ENCODE measurements at places on chromosomes 7 and 10.
A peak's percentile ranks its signal among the peaks of the same experiment; 100 is the strongest.

DNA sequence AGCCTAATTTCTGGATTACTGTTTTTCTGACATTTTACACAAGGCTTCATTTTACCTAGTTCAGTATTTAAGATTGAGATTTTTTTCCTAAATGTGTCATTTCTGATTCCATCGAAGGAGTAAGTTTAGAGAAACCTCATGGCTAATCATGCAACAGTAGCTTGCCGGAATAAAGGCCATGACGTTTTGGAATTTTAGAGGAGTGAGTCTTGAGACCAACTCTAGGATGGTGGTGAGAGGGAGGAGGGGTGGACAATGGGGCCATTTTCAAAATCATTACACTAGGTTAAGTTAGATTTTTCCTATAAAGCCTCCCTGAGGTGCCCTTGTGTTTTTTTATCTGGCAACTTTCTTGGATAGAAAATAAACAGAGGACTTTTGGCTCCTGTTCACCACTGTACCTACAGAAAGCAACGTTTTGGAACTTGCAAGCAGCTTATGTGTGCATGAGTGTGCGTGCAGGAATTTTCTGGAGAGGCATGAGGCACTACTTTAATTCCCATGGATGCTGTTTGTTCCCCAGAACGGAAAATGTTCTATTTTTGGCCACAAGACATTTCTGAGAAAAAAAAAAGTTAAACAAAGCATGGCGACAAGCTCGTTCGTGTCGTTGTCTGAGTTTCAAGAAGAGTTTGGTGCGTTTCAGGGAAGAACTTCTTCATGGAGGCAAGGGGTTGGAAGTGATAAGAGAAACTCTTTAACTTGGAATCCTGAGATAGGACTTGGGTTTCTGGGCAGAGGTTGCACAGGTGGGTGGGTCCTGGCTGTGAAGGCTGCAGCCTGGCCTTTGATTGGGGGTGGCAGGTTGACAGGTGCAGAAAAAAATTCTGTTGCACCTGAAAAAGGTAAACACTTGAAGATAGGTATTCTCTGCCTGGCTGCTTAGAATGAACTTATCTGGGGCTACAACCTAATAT lies 178.1 kb downstream of the PTEN start:
- DNase-seq = no peak

GRCh38 chr7:149828357-149829309 lies 9.5 kb upstream of the ZNF862 start:
- no peak for DNase-seq

DNA sequence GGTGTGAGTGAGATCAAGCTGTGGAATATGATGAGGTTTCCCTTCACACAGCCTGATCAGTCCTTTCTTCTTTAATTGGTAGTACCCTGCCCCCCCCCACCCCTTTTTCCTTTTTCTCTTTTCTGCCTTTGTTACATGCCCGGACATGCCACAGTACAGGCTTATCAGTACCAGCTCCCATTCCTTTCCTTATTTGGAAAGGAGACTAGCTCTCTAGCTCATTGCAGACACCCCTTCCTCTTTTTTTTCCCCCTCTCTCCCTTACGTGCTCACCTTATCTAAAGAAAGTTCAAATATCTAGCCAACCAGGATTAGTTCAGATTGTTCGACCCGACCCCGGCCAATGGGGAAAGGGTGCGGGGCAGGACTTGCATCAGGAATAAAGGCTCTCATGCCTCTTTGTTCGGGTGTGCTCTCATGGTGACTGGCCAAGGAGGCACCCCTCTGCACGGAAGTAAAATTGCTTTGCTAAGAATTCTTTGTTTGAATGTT lies 230.4 kb downstream of the ACTR3B start:
- DNase-seq = no peak

DNA sequence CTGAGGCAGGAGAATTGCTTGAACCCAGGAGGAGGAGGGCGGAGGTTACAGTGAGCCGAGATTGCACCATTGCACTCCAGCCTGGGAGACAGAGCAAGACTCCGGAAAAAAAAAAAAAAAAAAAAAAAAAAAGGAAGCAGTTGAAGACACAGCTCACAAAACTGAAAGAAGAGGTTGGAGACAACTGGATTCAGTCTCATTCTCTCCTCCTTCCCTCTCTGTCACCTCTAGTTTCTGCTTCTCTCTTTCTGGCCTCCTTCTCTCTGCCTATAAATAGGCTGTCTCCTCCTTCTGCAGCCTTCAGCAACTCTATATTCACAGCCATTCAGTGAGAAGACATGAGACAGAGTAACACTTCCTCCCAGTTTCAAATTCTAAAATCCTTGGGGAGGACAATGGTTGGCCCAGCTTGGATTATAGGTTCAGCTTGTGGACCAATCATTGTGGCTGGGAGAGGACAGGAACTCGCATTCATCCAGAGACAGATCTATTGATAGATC lies 125.6 kb upstream of the HABP2 start:
- DNase-seq = no peak

GRCh38 chr10:71667387-71667752 lies 52.2 kb downstream of the C10orf105 start:
- peak; percentile 22 for DNase-seq

DNA sequence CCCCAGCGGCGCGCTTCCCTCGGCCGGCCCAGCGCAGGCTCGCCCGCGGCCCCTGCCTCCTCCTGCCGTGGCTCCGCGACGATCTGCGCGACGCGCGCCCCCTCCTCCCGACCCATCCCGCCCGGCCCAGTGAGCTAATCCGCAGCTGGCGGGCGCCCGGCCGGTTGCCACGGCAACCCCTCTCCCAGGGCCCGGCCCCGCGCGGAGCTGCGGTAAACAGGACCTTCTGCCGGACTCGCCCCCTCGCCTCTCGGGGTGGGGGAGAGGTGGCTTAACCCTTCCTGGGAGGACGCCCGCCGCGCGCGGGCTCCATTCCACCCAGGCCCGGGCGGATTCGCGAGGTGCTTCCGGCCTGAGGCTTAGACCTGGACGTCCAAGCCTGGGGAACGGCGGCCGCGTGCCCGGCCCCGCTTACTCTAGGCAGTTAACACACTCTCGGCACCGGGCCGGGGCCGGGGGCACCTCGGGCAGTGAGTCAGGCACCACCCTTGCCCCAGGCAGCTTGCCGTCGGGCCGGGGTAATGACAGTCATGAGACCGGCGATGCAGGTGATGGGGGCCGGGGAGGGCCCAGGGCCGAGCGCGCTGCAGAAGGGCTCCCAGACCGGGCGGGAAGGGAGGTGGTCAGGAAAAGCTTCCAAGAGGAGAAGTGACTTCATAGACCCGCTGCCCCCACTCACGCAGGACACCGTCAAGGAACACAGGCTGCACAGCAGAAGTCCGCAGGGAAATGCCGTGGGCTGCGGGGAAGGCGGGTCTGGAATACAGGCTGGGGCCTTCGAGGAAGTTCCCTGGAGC lies at the start of gene DENND2A:
DENND2A (minus strand) TSS at position 87 of the 797 bp plus-strand sequence. CDS start 38,416 bp downstream, outside the sequence.
- DNase-seq = no peak

- no peak for DNase-seq
Measured at GRCh38 chr7:82468435-82468834, 24.9 kb upstream of the CACNA2D1 start.

GRCh38 chr10:99996671-99997648 lies 12.8 kb downstream of the DNMBP start:
- DNase-seq = no peak

GRCh38 chr7:148265896-148266295 lies 324.7 kb upstream of the C7orf33 start:
- DNase-seq = no peak
